ENCODE measurements at places on chromosomes 16 and 17. TPM values are rescaled to one million over a fixed set of nuclear protein-coding genes. Genes with fewer than 3 reads are reported as not detected.

DNA sequence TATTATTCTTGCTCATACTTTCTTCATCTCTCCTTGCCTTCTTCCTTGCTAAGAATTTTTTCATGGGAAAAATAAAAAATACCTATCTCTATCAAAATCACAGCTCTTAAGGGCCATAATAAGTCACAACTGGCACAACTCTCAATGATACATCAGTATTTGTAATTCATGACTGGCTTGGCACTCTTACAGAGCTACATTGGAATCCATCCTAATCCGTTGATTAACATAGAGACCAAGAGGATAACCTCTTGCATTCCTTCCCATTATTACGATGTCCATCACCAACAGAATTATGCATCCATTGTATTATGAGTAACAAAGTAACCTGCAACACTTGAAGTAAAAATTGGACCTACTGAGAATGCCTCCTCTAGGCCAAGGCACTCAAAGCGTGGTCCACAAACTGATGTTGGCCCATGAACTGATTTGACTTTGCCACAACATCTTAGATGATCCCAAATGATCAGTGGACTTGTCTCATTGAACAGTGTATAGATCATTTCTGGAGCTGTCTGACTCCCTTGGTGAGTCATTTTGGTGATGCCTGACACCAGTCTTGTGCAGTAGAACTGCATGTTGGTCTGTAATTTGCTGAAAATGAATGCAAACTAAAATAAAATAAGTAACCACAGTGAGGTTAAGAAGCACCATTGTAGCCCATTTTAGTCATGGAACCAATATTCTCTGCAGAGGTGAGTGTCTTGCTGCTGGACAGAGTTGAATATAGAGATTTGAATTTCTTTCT is 163.2 kb downstream of the AXIN2 start:
- no peak for DNase-seq

- DNase-seq: no peak
These were observed 61.0 kb upstream of the CHMP6 start for GRCh38 chr17:80930335-80931279.

- no peak for DNase-seq
These were observed 90.6 kb downstream of the AMFR start for GRCh38 chr16:56334761-56335160.

- peak; percentile 47 for DNase-seq
These were observed 67.9 kb downstream of the ZZEF1 start for GRCh38 chr17:4074831-4075495.

SEPTIN1 gene
- 0.24 TPM for polyA plus RNA-seq
